ENCODE measurements at places on chromosomes 12 and 14.
A peak's percentile ranks its signal among the peaks of the same experiment; 100 is the strongest.

DNA sequence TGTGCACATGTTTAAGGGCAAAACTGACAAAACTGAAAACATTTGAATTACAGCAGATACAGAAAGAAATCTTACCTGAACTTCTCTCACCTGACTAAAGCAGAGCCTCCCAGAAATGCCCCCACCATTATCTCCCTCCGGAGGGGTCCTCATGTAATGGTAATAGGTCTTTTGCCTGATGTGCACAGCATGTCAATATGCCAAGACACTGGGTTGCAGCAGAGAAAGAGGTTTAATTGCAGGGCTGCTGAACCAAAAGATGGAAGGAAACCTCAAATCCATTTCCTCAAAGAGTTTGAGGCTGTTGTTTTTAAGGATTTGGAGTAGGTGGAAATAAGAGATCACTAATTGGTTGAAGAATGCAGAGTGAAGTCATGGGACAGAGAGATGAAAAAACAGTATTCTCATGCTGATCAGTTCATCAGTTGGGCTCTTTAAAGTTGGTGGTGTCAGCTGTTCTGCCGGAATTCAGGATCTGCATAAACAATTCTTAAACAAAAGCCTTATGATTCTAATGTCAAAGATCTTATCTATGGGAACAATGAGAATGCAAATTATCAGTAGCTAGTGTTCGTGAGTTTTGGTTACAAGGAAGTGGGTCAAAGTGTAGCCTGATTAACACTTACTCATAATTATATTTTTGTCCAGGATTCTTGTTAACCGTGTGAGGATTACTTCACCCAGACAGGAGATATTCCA is 18.2 kb downstream of the ANG start:
- peak; percentile 70 for DNase-seq

DNA sequence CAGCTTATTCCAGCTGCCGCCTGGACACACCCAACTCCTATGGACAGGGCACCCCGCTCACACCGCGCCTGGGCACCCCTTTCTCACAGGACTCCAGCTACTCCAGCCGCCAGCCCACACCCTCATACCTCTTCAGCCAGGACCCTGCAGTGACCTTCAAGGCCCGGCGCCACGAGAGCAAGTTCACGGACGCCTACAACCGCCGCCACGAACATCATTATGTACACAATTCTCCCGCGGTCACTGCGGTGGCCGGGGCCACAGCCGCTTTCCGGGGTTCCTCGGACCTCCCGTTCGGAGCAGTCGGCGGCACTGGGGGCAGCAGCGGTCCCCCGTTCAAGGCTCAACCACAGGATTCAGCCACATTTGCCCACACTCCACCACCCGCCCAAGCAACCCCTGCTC is 5.9 kb downstream of the SETD1B start:
- DNase-seq = no peak

- no peak for DNase-seq
Observed at GRCh38 chr12:7171854-7172253, 17.6 kb upstream of the PEX5 start.

DNA sequence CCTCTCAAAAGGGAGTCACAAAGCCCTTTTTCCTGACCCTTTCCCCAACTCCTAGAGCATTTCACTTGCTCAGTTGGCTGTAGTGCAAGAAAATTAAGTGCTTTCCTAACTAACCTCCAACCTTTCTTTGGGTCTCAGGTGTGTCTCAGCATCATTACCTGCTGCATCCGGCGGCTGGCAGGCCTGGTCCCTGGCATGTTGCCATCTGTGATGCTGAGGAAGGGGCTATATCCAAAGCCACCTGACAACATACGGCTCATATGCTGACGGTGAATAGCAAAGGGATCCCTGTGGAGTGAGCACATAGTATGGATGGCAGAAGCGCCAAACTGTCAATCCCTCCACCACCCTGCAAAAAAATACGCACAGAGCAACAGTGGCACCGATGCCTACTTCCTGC is 1.2 kb downstream of the MLF2 start:
- no peak for DNase-seq

- DNase-seq = no peak
Observed at GRCh38 chr12:98592825-98593322, 612 bp upstream of the SLC25A3 start.

DNA sequence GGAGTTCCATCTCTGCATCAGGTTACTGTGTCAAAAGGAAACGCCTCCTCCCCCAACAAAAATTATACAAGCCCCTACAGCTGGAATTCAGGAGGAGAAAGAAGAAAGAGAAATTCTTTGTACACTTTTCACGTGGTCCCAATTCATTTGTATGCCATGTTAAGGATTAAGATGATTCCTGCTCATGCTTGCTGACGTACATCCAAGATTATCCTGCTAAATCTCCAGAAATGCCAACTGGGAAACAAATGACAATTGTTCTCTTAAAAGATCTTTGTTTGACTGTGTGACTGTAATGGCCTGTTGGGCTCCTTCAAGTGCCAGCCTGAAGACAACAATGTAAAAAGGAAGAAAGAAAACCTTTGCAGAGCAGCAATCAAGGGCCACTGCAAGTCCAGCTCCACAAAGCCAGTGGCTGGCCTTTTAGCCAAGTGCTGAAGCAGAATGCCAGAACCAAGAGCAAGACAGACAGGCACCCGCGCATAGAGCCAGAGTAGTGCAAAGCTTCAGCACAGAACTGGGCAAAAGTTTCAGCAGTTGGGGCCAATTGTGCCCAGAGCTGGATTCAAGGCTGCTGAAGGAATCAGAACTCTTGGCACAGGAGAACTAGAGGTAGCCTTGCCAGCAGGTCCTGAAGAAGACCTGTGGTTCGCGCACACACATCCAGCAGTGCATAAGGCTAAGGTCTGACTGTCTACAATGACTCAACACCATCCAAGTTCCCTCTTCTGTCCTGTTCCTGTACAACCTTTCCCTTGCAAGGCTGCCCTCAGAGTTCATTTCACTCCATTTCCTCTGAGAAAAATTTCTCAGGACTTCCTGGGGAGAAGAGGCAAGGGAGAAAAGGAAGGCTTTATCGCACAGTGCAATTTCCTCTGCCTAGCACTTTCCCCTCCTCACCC is 209.7 kb upstream of the BMP4 start:
- peak; percentile 39 for DNase-seq

- DNase-seq = no peak
Observed at GRCh38 chr12:58967561-58967960, 47.3 kb upstream of the LRIG3 start.

DNA sequence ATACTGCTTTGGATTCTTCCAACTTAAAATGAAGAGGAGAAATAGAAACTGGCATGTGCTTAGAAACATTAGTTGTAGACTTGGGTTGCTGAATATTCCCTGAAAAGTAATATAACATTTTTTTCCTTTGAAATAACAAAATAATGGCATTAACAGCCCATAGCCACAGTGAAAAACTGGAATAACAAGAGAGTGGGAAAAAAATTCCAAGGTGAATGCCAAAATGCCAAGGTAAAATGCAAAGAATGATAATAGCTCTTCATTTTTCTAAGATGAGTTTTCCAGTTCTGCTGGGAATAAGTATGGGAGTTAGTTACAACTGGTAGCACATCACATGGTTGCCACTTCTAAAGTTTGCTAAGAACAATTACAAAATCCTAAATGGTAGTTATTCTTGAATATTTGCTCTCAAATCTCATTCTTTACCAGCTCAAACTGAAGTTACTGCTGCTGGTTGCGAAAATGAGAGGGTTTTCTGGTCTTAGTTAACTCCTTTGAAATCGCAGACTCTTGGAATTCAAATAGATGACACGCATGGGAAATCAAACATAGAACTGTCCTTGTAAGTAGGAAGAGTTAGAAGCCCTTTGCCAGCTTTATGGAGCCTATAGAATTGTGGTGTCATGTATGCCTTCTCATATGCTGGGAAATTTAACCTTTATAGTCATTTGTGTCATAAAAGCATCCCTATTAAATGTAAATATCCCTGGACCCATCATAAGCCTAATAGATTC is 165.0 kb upstream of the DCN start:
- DNase-seq = no peak

DNA sequence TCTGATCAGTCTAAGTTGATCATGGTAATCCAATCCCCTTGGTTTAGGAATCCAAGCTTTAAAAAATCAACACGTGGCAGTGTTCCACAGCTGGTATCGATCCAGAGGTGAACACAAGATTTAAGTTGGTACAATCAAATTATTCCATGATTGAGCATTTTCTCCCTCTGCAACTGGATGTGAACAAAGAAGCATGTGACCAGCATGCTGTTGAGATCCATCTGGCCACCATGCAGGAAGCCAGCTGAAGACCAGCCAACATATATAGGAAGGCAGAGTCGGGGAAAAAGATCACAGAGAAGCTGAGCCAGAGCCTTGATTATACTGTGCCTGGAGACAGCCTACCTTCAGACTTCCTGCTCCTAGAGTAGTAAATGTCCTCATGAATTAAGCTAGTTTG is 158.3 kb downstream of the SEC23A start:
- peak; percentile 16 for DNase-seq

GRCh38 chr12:44431647-44432343 is 444.3 kb downstream of the NELL2 start:
- no peak for DNase-seq

DNA sequence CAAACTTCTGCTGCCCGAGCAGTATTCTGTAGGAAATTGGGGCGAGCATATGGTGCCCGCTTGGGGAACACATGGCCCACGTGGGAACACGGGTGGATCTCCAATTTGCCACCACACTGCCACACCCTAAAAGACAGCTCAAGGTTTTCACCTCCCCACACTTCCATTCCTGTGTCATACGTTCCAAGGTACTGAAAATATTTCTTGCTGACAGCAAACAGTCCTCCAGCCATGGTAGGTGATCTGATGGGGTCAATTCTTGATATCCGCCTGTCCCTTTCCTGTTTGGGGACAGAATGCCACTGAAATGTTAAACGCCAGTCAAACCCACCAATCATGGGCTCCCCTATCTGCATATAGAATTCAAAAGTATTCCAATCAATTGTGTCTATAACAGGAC is 1.2 kb downstream of the GALNT4 start:
- DNase-seq = no peak

DNA sequence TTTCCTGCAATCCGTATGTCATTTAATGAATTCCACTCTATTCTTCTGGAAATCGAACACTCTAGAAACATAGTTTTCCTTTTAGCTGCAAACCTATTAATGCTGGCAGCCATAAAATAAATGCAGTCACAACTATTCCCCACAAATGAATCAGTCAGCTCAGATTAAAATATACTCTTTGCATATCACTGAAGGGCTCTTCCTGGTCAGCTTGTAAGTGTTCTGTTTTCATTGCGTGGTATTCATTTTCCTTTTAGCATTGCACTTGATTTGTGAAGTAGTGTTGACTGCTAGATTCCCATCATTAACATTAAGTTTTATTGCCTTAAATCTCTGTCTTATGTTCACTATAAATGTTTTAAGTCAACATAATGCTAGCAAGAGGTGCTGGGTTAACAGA is 685.9 kb downstream of the DIO2 start:
- no peak for DNase-seq

DNA sequence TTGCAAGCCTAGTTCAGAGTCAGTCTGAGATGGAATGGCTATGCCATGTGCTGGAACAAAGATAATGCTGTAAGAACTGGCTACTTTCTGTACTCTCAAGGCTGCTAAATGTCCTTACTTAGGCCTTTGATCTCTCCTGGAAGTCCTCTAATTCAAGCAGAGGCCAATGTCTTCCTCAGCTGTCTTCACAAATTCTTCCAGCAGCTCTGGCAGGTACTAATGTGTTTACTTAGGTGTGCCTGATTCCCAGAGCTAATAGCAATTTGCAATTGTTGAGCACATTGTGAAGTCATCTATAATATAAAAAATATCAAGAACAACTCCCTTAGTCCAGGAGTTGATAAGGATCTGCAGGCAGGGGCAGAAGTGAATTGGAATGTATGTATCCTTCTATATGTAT is 3.8 kb upstream of the MYF5 start:
- DNase-seq = no peak

- DNase-seq = no peak
Observed at GRCh38 chr12:43407816-43408645, 144.0 kb downstream of the ADAMTS20 start.

DNA sequence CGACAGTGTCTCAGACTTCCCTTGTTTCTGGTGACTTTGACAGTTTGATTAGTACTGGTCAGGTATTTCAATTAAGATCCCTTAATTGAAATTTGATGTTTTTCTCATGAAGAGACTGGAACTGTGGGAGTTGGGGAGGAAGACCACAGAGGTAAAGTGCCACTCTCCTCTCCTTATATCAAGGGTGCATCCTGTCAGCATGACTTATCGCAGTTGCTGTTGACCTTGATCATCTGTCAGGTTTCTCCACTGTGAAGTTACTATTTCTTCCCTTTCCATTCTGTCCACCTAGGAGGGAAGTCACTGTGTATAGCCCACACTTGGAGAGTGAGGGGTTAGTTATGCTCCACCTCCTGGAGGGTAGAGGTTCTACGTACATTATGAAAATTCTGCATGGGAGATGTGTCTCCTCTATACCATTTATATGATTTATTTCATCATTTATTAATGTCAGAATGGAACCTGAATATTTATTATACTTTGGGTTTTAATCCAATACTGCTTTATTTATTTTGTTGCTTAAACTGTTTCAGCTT is 40.3 kb upstream of the SMOC1 start:
- DNase-seq = no peak

DNA sequence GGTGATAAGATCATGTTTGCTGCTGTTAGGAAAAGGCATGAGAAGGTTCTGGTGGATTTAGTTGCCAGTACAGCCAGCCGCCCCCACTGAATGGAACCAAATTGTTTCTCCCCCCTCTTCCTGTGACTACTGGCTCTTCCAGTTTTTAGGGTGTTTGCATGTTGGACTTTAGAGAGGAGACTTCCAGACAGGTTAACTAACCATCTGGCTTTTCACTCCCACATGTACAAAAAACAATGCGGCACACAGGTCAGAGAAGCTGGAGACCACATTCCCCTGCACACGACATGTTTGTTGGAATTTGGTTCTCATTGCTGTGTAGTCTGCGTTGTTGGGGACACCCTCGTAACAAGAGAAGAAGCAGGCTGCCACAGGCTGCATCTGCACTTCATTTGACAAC is 103.9 kb upstream of the TMEM132C start:
- DNase-seq = no peak

DNA sequence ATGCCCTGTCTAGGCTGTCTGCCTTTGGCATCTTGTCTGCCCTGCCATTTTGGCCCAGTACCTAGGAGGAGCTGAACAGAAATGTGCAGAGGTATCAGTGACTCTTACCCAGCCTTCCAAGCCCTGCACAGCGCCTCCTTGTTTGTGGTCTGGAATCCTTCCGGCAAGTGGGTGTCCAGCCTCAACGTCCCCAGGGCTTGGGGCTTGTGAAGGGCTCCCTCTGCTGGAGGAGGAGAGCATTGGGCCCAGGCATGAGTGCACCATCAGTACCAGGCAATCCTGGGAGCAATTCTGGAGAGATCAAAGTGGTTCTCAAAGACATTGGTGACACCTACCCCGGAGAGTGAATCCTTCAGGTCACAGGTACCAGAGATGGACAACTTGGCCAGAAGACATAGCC is 2.4 kb upstream of the TCL1B start:
- DNase-seq = peak; percentile 40

- DNase-seq = peak; percentile 35
Observed at GRCh38 chr12:94769047-94769420, 118.7 kb upstream of the TMCC3 start.

GRCh38 chr12:30813525-30814294 is 59.0 kb upstream of the CAPRIN2 start:
- DNase-seq = no peak

All from dermis blood vessel endothelial cell (primary cell).